ENCODE measurements at places on chromosomes 3 and 15.

GRCh38 chr3:50286322-50287227 is 5.7 kb downstream of the IFRD2 start:
- no peak for DNase-seq

GRCh38 chr15:29403772-29404171 is 134.2 kb upstream of the NSMCE3 start:
- DNase-seq, result no peak

DNA sequence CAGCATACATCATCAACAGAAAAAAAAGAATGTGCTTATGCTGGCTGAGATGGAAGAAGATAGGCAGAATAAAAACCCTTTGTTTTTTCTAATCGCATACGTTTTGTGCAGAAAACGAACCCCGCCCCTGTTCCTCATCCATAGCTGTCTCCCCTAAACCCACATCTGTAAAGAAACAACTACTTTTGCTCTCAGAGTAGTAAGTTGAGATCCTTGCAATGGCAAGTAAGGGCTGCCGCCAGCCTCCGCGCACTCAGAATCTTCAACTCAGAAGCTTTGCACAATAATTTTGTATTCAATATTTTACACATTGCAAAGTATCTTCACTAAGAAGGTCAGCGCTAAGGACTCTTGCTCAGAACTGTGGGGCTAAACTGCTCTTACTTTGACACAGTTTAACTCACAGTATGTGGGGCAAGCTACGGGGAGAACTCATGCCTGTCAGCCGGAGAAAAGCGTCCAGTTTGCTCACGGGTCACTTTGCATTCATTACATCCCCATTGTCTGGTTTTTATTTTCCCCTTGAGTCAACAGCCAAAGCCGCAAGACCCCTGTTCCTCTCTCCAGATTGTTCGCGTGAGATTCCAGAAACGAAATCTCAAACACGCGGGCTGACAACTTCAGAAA is 1.0 kb downstream of the LYSMD4 start:
- no peak for DNase-seq

GRCh38 chr3:30871720-30872119 is 22.7 kb downstream of the GADL1 start:
- no peak for DNase-seq

DNA sequence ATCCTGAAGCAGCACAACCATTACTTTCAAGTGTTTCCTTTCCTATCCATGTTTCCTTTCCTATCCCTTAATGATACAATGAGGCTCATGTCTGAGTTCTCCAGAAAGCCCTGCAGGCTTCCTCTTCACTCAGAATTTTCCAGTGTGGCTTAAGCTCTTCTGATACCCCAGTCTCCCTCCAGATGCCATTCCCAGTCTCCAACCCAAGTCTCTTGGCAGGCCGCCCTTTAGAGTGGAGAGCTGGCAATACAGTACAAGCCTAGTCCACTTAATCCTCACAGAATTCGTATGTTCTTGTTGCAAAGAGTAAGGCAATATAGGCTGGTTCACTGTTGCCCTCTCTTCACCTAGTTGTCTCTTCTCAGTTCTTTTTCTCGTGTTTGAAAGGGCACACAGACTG is 503.9 kb upstream of the MDFIC2 start:
- DNase-seq, result no peak

GRCh38 chr3:121739902-121740301 is 9.6 kb downstream of the GOLGB1 start:
- no peak for DNase-seq

GRCh38 chr15:38860253-38860652 is 295.6 kb upstream of the RASGRP1 start:
- no peak for DNase-seq

DNA sequence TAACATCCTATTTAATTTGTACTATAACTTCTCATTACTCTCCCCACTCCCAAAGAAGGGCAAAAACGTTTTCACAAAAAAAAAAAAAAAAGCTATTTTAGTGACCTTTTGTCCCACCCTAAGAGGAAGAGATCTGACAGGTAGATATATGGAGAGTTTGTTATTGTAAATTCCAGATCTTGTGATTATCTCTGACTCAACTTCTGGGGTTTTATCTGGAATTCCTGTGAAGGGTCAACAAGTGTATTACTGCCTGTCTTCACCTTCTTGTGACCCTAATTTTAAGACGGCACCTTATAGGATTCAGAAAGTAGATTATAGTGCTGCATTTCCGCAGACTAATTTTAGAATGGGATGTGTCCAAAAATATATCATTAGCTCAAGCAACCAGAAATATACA is 205.9 kb upstream of the CDIN1 start:
- no peak for DNase-seq

DNA sequence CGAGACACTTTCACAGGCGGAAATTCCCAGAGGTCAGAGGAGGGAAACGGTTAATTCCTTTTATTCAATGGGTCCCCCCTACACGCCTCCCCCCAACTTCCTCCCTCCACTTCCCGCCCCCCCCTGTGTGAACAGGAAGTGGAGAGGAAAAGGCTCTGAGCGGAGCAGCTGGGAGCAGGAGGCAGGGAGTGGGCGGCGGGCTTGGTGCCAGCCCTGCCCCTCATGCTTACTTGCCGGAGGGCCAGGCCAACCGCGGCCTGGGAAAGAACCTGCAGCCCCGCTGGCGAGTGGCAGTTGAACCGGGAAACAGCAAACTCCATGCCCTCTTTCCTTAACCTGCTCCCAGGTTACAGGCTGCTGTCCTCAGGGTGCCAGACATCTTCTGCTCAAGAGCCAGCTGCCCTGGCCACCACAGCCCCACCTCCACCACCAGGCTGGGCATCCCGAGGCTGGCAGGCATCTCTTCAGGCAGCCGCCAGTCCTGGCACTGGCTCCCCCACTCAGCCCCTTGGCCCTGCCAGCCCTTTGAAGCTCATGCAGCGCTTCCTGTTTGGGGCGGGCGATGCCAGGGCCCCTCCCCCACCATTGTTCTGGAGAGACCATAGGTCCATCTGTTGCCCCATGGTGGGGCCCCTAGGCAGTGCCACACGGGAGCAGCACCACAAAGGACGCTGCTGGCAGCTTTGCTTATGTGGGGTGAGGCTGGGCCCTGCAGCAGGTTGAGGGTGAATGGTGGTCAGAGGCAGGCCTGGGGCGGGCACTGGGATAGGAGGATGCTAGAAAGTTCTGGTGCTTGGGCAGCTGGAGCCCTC is 12.9 kb downstream of the VPS18 start:
- DNase-seq, result peak; percentile 69

DNA sequence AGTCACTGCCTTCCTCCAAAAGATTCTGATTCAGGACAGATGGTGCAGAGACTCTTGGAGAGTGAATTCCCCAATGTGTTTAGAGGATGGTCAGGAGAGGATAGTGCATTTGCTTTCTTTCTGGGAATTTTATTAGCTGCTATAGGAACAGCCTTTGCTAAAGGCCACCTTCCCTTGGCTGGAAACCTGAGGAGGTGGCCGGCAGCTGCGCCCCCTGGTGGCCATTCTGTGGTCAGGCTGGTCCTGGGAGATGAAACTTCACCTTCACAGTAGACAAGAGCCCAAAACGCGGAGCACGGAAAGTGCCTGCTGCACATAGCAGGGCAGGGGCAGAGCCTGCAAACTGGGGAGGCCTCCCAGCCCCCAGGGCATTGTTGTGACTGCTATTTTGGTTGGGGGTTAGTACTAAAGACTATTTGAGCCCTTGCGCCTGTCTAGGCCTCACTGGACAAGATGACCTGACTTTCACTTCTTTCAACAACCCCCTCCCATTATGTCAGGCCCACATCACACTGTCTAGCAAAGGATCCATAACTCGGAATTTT is 34.3 kb downstream of the SEC22C start:
- peak; percentile 70 for DNase-seq

DNA sequence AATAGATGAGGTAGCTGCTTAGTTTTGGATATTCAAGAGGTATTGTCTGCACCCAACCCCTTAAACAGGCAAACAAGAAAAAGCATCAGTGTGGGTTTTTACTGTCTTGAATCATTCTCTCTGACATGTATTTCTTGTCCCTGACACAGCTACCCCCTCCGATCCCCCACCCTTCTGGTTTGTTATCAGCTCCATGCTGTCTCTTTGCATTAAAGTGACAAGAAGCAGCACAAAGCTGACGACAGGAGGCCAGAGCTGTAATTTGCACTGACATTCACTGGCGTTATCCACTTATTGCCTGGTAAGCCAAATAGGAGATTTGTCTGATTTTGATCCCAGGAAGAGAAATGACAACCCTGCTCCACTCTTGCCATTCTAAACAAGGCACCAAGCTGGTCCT is 83.3 kb upstream of the SNRK start:
- DNase-seq, result no peak

GRCh38 chr3:173584093-173584837 is 186.7 kb downstream of the NLGN1 start:
- DNase-seq, result no peak

- no peak for DNase-seq
Measured at GRCh38 chr3:47580481-47580880, 1.8 kb upstream of the CSPG5 start.

DNA sequence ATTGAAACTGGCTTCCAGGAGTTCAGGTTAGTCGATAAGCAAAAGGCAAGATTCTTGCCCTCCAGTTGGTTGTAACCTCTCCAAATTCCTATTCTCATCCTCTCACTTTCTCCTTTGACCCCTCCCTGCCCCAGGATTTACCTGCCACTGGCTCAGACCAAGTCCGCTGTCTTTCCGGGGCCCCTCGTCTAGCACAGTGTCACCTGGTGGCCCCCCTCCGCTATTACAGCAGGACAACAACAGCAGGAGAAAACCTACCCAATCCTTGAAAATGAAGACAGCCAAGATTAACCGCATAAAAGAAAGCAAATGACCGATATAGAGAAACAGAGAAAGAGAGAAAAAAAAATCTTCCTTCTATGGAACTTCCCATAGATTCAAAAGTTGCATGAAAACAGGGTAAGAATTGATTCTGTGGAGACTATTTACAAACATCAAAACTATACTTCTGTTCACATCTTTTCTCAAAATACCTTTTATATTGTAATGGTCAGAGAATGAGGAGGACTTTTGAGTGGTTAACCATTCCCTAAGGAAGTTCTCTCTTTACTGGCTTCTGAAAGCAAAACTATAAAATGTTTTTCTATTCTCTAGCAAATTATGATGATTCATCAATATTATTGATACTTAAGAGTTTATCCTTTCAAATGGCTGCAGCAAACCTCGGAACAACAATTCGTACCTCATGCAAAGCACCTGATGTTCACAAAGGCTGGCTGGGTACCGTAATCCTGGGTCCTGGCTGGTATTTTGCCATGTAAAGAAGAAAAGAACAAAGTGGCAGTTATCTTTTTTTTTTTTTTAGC is 10.0 kb upstream of the ST8SIA2 start:
- no peak for DNase-seq

DNA sequence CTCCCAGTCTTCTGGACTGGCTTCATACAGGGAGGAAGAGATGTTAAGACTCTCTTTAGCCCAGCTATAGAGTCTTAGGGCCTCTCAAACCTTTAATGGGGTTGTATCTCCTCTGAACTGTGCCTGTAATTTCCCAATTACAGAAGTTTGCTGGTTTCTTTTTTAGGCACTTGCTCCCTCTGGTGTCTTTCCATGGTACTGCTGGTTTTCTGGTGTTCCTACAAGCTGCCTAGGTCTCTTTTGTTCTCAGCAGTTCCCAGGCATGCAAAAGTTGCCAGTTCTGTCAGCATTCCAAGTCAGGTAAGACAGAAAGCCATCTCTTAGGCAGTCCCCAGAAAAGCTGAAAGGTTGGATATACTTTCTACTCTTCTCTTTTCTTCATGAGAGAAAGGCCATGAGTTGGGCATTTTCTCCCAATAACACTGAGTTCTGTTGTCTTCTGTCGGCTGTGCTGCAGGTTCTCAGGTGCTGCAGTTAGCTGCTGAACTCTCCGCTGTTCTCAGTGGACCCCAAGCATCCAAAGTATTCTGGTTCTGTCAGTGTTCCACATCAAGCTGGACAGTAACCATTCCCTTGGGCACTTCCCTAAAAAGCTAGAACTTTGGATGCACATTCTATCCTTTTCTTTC is 54.4 kb upstream of the EHHADH start:
- no peak for DNase-seq

DNA sequence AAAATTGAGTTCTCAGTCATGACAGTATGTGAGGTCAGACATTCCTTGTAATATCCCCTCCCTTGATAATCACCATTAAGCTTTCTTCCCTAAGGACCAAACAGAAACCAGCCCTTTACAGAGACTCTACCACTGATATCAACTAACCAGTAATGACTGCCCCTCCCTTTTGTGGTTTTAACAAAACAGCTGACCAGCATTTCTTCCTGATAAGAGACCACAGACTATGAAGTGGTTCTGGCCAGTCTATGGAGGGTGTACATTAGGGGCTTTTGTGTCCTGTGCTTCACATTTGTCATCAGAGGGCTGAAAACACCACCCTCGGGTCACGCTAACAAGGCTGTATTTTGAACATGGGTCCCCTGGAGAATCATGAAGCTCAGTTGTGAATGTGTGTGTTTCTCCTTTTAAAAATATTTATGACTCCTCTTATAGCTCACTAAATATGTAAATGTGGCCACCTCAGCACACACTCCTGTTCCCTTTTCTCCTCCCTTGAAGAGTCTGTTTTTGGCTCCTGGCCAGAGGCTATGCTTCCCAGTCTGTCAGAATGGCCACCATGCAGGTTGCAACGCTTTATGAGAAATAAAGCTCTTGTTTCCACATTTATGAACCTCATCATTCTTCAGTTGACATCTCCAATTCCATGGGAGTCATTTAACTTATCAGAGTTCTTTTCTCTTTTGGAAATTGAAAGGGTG is 239.3 kb downstream of the CPNE4 start:
- DNase-seq, result no peak

DNA sequence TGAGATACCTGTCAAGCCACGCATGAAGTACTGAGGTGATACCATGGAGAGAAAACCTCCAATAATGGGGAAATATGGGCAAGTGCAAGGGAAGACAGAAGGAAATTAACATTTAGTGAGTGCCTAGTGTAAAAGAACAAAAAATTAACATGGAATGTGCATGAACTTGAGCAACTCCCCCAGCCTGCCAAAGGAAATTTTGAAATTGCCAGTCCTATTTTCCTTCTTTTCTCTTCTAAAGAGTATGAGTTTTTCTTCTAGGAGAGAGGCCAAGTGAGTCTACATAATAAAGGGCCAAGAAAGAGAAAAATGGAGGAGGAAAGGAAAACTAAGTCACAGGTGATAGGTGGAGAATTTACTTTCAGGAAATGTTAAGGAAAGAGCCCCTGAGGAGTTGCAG is 602.4 kb upstream of the MDFIC2 start:
- DNase-seq, result no peak

- DNase-seq, result no peak
Measured at GRCh38 chr15:81263477-81263876, 60.5 kb downstream of the STARD5 start.

DNA sequence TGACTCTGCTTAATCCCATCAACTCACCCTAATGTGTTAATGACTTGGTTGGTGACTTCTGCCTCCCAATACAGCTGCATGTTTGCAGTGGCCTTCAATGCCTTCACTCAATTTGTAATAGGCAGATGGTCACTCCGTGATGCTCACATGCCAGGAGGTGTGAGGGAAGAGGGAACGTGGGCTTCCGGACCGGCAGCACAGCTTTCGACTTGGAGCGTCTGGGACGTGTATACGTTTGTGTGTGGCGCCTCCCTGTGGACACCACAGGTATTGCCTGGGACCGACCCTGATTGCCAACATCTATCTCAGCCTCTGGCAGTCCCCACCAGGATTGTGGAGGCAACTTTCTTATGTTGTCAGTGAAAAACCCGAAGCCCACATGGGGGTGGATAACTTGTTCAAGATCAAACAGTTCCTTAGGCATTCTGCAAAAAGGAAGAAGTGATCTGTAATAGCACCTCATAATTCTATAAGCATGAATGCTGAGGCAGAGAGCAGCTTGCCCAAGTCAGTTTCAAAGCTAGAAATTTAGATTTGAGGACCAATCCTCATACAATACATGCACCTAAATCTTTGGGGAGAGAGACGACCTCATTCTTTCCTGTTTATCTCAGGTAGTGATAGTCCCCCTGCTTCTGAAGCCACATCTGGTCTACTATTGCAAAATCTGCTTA is 16.9 kb downstream of the MRPL46 start:
- peak; percentile 73 for DNase-seq
